ENCODE measurements at places on chromosomes 7 and 10. TPM values are rescaled to one million over a fixed set of nuclear protein-coding genes. Genes with fewer than 3 reads are reported as not detected.
A peak's percentile ranks its signal among the peaks of the same experiment; 100 is the strongest.

DNA sequence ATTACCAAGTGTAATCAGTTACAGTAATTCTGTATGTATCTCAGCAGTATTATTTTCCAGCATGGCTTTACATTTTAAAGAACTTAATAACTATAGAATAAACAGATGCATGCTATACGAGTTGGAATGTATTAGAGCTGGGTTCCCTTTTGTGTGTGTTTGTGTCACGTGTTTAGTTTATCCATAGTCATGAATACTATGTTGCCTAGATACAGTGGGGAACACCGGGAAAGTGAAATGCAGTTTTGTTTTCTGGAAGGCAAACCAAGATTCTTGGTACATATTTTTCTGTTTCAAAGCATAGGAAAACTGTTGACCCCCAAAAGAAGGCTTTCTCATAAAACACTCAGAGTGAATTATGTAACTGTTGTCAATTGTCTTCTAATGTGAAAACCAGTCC lies 119.0 kb downstream of the FANK1 start:
- DNase-seq: no peak

DNA sequence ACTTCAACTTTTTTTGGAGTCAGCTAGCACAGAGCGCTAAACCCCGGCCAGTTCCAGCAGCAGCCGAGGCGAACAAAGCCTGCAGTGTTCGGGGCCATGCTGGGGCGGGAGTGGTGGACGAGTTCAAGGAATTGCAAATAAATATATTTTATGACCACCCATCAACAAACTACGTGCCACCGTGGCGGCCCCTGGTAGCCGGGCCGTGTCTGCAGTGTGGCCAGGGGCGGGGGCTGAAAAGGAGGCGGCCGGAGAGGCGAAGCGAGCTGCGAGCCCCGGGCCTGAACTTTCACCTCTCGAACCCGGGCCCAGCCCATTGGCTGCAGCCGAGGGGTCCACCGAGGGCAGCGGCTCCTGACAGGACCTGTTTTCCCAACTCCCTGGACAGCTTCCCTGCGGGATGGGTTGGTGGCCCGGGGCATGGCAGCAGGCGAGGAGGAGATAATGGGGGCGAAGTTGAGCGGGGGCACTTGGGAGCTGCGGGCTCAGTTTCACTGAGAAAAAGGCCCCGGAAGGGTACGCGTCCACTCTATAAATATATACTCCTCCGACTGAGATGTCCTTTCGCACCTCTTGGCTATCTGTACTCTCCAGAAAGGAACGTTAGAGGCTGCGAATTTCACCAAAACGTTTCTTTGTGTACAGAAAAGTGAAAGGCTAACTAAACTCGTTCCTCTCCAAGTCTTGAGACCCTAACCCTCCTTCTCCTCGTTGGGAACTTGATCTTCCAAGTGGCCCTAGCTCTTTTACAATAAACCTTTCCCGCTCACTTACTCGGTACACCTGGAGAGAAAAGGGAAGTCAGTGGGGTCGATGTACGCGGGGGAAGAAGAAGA lies 164.6 kb upstream of the PPP1R3A start:
- peak; percentile 29 for DNase-seq

DNA sequence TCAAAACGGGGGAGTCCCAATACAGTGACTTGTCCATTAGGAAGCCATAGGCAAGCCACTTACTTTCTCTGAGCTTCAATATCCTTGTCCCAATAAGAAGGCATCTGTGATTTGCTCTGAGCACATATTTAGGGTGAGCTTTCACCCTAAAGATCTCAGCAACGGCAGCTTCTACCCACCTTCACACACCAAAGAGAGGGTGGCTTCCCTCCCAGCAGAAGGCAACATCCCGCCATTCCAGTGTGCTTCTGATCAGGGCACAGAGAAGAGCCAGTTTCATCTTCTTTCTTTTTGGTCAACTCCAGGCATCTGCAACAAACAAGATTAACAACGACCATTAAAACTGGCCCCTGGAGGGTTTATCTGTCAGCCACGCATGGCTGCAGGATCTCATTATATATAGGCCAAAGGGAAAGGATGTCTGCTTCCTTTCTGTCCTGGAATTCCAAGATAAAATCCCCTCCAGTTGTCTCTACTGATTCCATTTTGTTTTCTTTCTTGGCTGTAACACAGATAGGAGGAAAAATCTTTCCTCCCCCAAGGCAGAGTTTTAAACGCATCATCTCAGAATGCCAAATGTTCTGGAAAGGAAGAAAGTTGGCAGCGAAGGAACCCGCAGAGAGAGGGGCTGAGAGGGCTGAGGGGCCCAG lies 491 bp upstream of the SH2D4B start:
- peak; percentile 18 for DNase-seq

DNA sequence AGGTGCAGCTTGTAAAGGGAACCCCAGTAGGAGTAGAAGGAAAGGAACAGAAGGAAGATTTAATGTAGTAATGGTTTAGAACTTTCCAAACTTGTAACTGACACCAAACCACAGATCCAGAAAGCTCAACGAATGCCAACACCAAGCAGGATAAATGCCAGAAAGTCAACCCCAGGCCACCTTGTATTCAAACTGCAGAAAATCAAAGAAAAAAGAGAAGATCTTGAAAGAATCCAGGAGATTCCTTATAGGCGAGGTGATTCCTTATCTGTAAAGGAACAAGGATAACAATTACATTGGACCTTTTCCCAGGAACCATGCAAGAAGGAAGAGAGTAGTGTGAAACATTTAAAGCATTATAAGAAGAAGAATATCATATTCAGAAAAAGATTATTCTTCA lies 93.6 kb downstream of the NKX6-2 start:
- no peak for DNase-seq

DNAJC12 gene
- 3.1 TPM for polyA plus RNA-seq

STEAP2 gene
- polyA plus RNA-seq: 8.7 TPM
